ENCODE measurements at places on chromosomes 7 and 10.
A peak's percentile ranks its signal among the peaks of the same experiment; 100 is the strongest.

- no peak for DNase-seq
Observed at GRCh38 chr10:55091691-55092328, 290.8 kb upstream of the PCDH15 start.

DNA sequence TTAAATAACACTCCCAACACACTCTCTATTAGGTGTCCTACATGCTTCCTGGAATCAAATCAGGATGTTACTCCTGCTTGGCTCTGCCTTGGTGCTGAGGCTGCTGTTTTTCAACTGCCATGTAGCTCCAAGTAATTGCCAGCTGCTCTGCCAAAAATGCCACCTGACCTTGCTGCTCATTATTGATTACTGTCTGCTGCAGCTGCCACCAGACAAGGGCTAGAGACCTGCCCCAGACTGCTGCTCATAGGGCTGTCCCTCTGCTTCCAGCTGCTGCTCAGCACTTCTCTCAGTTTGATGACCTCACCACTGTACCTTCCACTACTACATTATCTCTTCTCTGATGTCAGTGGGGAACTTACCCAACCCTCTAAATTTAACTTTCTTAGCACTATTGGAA is 102.5 kb downstream of the PCLO start:
- DNase-seq = no peak

- DNase-seq = no peak
Observed at GRCh38 chr7:44403775-44404174, 78.4 kb upstream of the CAMK2B start.

DNA sequence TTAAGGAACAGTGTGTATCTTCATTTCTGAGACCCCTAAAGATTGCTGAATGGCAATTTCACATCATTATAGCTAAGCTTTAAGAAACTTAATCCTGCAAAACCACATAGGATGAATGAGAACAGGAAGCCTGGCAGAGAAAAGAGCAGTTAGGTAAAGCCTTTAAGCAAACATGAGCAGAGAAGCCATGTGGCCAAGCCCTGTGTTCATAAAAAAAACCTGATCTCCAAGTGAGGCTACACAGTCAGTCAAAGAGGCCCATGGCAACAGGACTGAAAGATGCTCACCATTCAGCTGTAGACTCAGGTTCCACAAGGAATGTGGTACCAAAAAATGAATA is 9.3 kb downstream of the LIPA start:
- DNase-seq = no peak

DNA sequence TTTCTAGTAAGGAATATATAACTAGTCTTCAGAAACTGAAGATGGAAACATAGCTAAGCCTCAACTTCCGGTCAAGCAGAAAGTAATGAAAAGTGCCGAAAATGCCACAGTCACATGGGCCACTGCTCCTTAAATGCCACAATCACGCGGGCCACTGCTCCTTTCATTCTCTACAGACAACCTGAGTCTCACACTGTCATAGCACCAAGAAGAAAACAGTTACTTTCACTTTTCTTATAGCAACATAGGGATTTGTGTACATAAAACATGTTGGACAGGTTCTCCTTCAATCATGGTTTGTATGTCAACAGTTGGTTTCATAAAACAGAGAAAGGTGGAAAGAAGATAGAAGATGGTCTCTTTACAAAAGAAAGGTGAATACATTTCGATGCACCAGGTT is 48.6 kb upstream of the NOBOX start:
- no peak for DNase-seq

GRCh38 chr7:8386926-8387550 is 46.4 kb upstream of the NXPH1 start:
- DNase-seq = no peak

DNA sequence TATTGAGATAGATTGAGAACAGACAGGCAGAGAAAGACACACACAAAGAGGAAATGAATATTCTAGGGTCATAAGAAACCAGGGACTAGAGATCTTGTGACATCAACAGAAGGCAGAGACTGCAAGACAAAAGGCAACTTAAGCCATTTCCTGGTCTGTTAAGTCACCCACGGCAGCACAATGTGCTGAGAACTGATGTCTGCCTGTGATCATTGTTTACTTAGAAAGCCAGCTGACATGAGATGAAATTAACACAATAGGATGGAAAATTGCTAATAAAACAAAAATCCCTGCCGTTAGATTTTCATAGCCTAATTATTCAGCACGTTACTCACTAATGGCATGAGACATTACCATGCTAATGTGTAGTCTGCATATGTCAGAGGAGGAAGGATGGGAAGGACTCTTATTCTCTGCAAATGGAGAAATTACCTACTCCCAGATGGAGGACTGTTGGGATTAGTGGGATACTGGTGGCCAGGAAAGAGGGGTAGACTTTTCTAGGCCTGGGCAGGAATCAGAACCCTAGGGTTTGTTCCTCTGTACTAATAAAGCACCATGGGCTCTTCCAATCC is 191.3 kb upstream of the PODXL start:
- DNase-seq = no peak

GRCh38 chr10:1788401-1788800 is 51.1 kb upstream of the ADARB2 start:
- no peak for DNase-seq

- DNase-seq = no peak
Observed at GRCh38 chr7:44176486-44176885, 12.8 kb downstream of the GCK start.

DNA sequence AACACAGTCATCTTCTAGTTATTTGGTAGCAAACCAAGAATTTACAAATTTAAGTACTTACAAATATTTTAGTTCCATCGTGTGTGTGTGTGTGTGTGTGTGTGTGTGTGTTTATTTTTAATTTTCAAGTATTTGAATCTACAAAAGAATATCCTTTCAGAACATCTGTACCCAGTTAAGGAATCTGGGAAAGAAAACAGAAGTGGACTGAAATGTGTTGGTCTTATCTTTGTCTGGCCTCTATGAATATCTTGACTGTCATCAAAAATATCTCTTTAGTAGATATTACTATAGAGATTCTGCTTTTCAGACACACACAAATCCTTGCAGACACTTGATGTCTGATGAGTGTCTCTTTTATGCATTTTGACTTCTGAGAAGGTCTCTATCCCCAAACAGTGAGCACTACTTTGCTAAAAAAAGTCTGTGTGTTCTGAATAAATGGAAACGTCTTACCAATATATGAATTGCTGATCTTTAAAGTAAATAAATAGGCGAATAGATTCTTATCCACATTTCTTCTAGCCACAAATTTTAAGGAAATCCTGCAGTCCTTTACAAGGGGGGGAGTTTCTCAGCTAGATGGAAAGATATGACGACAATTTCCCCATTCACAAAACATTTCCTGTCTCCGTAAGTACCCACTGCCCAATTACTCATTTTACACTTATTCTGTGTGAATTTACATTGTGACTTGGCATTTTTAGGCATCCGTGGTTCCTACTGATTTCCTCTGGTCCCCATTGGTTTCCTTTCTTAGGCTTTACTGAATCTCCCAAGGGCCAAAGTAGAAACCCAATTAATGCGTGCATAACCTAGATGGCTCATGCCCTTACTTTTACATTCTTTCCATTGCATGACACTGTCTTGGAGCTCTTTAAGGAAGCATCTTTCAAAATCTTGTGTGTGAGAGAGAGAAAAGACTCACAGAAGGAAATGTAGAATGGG is 36.0 kb downstream of the NRCAM start:
- DNase-seq = no peak

DNA sequence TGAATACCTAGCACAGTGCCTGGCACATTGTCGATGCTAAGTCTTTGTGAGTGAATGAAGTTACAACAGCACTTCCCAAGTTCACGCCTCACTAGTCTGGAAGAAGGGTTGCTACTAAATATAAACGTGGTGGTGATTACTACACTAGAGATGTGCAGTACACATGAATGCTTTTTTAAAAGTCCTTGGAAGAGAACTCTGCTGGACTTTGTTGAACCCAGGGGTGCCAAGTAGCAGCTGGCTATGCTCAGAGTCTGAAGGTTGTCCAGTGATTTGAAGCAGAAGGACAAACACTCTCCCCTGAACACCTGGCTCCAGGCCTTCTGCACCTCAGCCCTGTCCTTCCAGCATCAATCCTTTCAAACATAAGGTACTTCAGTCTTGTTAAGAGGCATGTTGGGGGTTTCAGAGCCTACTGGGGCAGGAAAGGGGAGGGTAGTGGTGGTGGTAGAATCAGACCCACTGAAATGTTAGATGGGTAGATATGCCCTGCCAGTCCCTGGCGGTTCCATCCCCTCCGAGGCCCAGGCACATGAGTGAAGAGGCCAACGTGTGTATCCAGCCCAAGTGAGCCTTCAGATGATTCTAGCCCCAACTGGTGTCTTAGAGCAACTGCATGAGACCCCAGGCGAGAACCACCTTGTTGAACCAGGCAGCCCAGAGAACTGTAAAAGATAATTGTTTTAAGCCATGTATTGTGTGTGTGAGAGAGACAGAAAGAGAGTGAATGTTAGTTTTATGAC is 94.4 kb downstream of the TAX1BP1 start:
- no peak for DNase-seq

GRCh38 chr7:12358694-12359093 is 45.0 kb downstream of the VWDE start:
- DNase-seq = no peak

DNA sequence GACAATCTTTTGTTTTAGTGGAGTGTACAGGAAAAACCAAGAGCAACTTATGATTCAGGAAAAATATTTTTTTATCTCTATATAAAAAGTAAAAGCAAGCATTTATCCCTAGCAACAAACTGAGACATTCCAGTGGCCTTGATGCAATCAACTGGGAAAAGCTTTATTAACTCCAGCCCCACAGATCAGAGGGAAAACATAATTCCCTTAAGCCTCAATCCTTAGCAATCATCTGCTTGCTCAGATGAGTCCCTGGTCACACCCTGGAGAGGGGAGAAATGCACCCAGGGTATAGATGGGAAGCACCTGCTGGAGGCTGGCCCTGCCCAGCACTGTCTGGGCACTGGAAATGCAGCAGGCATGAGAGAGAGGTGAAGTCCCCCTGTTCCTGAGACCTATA is 636.6 kb downstream of the TNS3 start:
- DNase-seq = no peak

DNA sequence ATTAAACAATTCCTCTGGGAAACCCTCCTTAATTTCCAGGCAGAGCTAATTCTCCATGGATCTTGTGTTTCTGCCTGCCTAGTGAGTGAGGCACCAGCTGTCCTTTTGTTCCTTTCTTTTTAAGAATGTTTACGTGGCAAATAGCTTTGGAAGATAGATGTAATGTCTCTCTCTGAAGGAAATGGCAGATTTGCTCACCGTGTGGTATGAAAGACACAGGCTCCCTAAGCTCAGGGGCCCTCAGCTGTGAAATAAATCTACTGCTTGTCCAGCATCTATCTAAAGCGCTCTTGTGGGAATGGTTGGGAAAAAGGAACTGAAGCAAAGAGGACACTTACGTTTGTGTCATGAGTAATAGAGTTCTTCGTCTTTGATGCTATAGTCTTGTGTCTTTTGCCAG is 64.6 kb downstream of the FAS start:
- DNase-seq = no peak

DNA sequence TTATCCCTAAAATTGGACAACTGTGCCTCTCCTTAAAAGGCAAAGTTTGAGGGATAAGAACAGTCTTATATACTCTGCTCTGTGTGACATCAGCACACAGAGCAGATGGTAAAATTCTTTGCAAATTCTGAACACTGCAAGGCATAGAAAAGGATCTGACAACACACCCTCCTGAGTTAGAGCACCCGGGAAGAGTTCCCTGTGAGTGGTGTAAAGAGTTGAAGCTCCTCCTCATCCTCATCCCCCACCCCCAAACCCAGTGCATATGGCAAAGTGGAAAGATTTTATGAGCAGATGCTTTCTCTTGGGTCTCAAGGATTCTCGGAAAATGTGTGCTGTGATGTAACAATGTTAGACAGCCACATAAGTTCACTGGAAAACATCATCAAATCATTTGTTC is 40.0 kb upstream of the DGKI start:
- DNase-seq = no peak

DNA sequence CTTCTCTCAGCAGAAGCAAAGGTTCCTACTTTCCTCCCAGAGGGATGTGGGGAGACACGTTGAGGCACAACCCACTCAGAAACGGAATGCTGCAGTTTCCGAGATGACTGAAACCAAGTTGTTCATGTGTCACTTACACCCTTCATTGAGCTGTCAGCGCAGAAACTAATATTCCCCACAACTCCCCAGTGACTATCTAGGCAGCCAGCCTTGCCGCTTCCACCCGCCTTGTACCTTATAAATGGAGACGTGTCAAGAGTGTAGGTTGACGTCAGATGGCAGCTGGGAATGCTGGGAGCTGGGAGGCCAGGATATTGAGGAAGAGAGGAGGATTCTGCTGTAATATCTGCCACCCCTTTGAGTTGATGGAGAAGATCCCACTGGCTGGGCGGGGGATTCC is 15.1 kb downstream of the GPR26 start:
- DNase-seq = peak; percentile 25

GRCh38 chr10:17880601-17881000 is 71.1 kb upstream of the SLC39A12 start:
- no peak for DNase-seq

- DNase-seq = no peak
Observed at GRCh38 chr10:91610444-91610843, 22.4 kb downstream of the PPP1R3C start.

DNA sequence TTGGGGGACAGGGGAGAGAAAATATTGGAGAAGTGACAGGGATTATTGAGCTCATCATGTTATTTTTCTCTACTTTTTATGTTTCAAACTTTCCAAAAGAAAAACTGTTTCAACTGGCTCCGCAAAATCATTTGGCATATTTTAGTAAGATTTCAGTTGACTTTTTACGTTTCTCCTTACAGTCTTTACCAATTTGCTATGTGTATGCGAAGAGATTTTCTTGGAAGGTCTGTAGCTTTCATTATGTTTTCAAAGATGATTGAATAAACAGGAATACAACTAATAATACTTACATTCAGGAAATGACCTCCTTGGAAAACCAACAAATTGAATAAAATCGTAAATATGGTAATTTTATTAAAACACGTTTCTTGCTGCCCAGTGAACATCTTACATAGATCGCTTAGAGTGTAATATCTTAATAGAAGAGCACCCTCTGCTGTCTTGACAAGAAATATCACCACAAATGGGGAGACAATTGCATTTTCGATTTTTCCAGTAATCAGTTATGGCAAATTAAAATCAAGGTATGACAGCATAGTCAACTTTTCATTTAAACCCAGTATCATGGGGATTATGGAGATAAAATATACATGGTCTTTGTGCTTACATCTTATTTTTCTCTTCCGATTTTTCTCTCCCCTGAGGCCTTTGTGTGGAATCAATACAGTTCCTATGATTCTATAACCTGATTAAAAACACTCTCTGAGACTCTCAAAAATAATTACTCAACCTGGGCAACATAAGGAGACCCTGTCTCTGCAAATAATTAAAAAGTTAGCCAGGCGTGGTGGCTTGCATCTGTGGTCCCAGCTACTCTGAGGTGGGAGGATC is 43.1 kb downstream of the MBL2 start:
- no peak for DNase-seq

GRCh38 chr7:72058579-72058978 is 353.6 kb downstream of the CALN1 start:
- DNase-seq = peak; percentile 88

- no peak for DNase-seq
Observed at GRCh38 chr7:50665403-50666123, 100.4 kb upstream of the DDC start.

All from Right ventricle myocardium inferior (tissue), 1 donor.